Activated CD4-positive, alpha-beta memory T cell treated with anti-CD3 and anti-CD28 coated beads for 36 hours (primary cell): ENCODE measurements at places on chromosomes 1 and 21.
A peak's percentile ranks its signal among the peaks of the same experiment; 100 is the strongest.

DNA sequence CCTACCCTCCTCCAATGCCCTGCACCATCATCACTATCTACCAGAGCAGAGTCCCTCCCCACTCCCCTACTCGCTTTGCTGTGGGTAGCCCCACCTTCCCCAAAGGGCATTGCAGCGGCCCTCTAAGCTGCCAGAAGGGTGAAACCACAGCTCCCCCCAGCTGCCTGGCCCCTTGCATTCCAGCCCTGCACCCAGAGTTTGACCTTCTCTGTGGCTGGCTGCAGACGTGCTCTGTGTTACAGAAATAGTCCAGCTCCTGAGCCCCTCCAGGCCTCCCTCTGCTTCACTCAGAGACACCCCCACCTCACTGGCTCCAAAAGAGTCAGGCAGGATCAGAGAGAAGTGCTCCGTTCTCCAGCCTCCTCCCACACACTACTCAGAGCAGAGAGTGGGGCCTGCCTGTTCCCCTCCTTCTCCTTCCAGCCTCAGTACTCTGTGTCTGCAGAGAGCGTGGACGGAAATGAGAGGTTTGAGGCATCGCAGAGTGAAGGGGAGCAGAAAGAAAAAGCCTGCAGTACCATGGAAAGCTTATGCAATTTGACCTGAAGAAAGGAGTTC is 63.2 kb downstream of the PLEKHA6 start:
- no peak for DNase-seq

- no peak for DNase-seq
Observed at GRCh38 chr1:43611950-43612349, 38.0 kb upstream of the KDM4A start.

- no peak for DNase-seq
Observed at GRCh38 chr1:94067196-94067595, 53.8 kb downstream of the ABCA4 start.

- DNase-seq = no peak
Observed at GRCh38 chr1:94801919-94802546, 18.1 kb upstream of the SLC44A3 start.

- no peak for DNase-seq
Observed at GRCh38 chr1:230696722-230697437, 17.0 kb downstream of the AGT start.

GRCh38 chr1:175851749-175852148 is 108.4 kb upstream of the TNR start:
- DNase-seq = no peak

DNA sequence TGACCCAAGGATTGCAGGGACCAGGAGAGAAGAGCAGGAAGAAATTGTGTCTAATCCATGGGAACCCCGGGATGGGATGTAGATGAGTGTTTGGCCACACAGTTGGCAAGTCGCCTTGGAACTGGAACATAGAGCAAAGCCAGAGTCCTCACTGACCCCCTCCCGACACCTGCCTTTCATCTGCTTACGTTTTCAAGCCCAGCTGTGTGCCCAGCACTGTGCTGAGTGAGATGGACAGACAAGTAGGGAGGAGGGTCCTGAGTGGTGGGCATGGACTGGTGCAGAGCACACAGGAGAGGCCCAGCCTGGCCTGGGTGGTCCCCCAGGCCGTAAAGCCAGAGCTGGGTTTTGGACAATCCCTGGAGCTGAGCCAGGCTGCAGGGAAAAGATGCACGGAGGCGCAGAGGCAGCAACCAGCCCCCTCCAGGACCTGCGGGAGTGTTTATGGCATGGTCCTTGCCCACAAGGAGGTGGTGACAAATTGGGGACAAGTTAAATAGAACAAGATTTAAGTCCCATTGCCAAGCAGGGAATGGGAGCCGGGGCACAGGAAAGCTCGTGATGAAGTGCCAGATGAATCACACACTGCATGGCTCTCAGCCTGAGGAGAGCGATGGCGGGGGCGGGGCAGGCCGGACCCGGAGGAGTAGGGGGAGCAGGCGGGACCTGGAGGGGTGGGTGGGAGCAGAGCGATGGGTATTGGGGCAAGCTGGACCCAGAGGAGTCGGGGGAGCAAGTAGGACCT is 157.8 kb upstream of the VAMP3 start:
- DNase-seq = no peak

DNA sequence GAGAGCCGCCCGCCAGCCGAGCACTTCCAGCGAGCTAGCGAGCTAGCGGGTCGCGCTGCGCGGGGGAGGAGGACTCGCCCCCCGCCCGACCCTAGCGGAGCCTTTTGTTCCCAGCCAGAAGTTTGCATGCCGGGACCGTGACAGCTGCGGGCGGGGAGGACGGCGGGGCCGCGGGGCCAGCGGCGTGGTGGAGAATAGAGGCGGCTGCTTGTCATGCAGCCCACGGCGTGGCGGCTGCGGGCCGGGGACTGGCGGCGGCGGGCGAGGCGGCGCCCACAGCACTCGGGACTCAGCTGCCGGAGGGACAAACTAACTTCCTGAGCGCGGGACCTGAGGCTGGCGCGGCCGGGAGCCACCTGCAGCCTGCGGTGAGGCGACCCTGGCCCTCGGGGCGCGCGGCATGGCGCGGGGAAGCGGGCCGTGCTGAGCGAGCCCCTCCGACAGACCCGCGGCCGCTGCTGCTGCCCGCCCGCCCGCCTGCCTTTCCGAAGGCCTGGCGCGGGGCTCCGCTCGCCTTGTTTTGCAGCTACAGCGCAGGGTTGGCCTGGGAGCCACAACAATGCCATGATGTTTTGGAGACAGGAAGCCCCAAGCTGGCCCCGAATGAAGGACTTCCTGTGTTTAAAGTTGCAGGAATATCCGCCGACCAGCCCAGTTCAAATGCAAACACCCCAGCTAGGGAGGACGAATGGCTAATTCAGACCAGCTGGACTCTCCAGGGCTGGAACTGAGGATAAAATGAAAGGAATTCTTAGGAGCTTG is 82.2 kb upstream of the BMP8A start:
- DNase-seq = peak; percentile 23

DNA sequence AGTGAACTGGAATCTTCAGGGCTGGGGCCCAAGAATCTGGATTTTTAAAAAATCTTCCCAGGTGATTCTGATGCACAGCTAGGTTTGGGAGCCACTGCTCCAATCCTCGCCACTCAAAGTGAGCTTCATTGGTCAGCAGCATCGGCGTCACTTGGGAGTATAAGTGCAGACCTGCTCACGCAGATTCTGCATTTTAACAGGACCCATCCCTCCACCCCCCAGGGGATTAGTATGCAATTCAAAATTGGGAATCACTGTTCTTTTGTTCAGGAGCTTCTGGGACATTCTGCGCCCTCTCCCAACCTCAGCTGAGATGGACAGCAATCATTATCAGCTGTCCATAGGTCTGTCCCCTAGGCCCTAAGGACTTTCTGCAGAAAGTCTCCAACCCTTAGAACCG is 53.5 kb downstream of the LGR6 start:
- DNase-seq = no peak

GRCh38 chr1:9099555-9099954 is 29.3 kb downstream of the GPR157 start:
- no peak for DNase-seq

DNA sequence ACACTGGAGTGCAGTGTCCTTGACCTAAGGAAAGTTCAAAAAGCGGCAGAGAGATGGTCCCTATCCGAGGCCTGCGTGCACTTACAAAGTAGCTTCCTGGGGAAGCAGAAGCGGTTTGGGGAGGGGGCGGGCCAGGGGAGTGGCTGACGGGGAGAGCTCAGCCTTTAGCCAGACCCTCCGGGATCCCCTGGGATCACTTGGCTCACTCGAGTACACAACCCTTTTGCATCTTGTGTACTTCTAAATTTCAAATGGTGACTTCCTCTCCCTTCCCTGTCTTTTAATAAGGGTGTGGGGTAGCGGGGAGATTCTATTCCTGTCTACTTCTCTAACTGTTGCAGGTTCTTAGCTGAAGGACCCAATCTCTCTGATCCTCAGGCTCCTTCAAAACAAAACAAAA is 18.1 kb upstream of the SNX27 start:
- DNase-seq = no peak

DNA sequence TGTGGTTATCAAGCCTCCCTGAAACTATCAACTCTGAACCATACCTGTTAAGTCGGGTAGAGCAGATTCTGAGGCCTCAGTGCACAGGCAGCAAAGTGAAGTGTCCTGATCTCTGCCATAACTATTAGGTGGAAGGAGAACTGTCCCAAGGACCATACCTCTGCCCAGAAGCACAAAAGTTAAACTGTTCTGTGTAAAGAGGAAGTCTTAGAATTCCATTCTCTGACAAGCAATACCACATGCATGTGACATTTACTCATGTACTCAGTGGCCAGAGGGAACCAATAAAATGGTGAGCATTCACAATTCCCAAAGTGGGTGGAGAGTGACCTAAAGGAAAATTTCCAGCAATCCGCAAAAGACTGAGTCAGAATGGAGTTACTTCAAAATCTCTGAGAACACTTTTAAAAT is 61.0 kb downstream of the TOR3A start:
- DNase-seq = no peak

DNA sequence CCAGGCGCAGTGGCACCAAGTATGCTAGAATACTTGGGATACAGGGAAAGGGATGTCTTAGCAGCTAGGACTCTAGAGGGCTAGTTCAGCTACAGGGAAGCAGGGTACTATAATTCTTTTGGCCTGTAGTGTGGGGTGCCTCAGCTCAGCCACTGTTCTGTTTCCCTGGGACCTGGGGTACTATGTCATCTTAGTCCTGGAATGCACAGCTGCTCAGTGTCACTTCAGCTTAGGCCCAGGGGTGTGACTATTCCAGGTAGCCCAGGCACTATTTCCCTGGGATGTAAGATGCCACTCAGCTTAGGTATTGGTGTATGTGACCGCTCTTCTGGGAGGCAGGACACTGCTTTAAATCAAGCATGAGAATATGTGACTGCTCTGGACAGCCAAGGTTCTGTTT is 34.1 kb downstream of the RGSL1 start:
- DNase-seq = no peak

GRCh38 chr1:40011198-40011597 is 29.3 kb upstream of the CAP1 start:
- DNase-seq = no peak

DNA sequence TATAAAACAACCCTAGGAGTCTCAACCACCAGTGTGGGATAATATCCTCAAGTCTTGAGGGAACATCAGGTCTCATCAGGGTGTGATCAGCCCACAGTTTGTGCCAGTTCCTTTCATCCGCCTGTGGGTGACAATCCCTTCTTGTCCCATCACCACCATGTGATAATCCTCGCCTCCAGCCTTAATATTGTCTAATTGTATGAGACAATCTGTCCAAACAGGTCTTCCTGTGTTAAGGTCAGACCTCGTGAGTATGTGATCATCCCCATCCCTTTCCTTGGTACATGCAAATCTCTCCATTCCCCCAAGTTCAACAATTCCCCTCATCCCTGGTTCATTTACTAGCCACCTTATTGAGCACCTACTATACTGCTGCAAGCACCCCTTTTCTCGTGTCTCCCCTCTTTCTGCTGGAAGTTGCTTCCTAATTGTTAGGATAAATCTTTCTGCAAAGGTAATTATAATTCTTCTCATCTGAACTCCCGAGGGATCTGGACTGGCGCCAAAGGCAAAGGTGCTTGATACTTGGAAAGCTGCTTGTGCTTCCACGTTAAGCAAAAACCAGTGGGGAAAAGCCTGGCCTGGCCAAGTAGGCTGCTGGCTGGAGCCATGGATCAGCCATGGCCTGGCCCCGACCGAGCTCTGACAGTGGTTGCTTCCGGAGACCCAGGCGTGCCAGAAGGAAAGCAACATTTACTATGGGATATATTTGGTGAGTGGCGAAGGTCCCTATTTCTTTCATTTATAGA is 92.5 kb downstream of the RNF220 start:
- DNase-seq = no peak
